OCI-LY7 (cell line): ENCODE measurements at places on chromosomes 5 and 9. TPM values are rescaled to one million over a fixed set of nuclear protein-coding genes. Genes with fewer than 3 reads are reported as not detected.

CYFIP2 gene
- total RNA-seq, result 419 and 461 TPM in 2 replicates

CSF2 gene
- not detected in 2 replicates for total RNA-seq

HAPLN1 gene
- total RNA-seq, result not detected in 2 replicates

- DNase-seq, result no peak
Observed at GRCh38 chr5:32233696-32234447, 59.8 kb upstream of the GOLPH3 start.

- no peak for DNase-seq
Observed at GRCh38 chr9:86700629-86701028, 246.7 kb downstream of the GAS1 start.
